ENCODE measurements at places on chromosomes 7 and 10. TPM values are rescaled to one million over a fixed set of nuclear protein-coding genes. Genes with fewer than 3 reads are reported as not detected.

The IRF5 gene
- 1.3 TPM for total RNA-seq

The EN2 gene
- total RNA-seq: not detected

GRCh38 chr10:61912981-61913380 is 11.5 kb downstream of the ARID5B start:
- no peak for DNase-seq

- DNase-seq: no peak
These were observed 95.8 kb downstream of the SEMA3C start for GRCh38 chr7:80823057-80823456.

DNA sequence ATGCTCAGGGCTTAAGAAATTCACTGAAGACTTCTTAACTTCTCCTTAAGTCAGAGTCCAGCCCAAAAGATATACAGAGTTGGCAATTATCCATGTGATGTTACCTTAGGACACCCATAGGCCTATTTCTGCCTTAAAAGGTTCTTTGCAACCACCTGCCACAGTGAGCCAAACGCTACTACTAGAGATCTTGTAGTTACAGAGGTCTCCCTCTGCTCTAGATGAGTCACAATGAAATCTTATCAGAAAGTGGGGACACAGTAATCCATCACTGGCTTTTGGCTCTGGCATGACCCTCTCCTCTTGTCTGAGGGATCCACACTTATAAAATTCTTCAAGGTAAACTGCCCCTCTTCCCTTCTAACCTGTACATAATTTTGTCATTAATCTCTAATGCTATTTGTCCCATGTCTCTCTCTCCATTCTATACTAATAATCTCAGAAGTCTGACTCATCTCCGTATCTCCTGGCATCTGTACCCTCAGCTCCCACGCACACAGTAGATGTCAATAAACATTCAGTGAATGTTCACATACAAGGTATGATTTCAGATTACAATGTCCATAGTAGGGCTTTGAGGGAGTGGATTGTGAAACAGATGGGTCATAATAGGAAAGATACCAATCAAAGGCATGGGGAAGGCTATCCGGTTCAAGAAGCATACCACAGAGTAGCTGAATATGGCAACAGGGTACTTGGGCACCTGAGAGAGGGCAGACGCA is 112.1 kb downstream of the SGMS1 start:
- DNase-seq: no peak

DNA sequence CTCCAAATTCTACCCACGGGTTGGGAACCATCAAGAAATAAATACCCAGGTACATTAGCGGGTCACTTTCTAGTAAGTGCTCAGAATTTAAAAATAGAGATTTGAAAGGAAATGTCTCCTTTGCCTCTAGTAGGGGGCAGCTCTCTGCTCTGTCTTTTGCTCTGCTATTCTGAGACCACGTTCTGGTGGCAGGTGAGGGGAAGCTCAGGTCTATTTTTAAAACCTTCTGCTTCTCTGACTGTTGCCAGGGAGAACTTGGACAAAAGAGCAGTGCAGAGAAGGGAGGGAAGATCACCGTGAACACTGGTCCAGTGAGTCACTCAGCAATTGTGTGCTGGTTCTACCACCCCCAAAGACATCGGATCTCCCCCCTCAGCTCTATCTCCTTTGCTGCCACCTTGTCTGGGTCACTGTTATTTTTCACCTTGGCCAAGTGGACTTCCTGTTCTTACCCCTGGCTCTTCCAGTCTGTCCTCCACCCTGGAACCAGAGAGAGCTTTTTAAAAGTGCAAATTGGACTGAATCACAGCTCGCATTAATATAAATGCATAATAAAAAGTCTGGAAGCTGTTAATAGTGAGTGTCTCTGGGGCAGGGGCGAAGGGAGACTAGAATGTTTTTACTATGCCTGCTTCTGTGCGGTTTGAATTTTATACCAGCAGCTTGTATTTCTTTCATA is 72.4 kb upstream of the LOXL4 start:
- no peak for DNase-seq

GRCh38 chr7:154792436-154793055 is 210.4 kb downstream of the PAXIP1 start:
- no peak for DNase-seq

DNA sequence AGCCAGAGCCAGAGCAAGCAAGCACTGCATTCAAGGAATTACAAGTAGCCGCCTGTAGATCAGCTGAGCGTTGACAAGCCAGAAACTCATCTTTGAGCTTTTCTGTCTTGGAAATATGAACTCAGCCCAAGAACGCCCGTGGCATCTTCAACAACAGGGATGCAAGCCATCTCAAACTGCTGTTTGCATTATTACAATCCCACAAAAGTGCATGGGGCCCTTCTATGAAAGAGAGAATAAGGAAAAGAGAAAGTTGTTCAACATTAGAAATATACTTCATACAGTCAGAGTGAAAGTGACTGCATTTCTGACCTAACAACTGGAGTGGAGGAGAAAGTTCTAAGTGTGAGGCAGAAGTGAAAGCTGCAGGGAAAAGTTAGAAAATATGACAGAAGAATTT is 6.5 kb downstream of the SGCE start:
- DNase-seq: no peak

GRCh38 chr10:127193125-127193524 is 3.3 kb downstream of the INSYN2A start:
- DNase-seq: no peak
